Stimulated activated CD4-positive, alpha-beta T cell treated with anti-CD3 and anti-CD28 coated beads, Interleukin-1b, Interleukin-23, amount 100 ng/mL, for 1 hour (primary cell): ENCODE measurements at places on chromosomes 6 and 20.

GRCh38 chr6:36739947-36740817 is 42.6 kb downstream of the RAB44 start:
- no peak for DNase-seq

DNA sequence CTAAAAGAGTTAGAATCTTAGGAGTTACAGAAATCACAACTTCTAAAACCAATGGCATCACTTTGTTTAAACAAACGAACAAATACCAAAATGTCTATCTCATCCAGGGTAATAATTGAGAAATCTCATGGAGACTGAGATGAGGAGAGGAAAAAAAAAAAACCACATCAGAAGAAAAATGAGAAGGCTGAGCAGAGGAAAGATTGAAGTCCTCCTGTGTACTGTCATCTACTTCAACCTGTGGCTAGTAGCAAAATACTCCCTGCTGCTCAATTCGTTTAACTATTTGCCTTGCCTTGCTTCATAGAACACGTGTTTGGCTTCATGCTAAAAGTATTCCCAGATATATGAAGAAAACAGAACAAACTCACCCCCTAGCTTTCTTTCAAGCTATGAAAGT is 143.7 kb downstream of the PDE10A start:
- no peak for DNase-seq

DNA sequence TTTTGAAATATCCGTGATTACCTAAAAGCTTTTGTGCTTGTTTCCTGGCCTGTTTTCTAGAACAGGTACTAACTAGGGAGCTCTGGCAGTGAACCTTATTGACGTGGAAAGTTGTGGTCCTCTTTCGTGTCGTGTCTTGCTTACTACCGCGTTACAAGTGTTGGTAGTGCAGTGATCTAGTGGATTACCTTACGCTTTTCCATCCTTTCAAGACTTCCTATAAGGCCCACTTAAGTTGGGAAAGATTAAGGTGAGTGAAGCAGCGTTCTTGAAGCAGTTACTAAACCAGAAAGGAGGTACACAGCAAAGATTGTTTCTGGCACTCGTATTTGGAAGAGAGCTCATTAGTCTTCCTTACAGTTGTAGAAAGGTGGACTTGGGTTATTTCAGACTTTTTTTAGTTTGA is 1.9 kb downstream of the PNRC1 start:
- no peak for DNase-seq

- DNase-seq: peak; percentile 43
These were observed 636 bp downstream of the SUPT3H start for GRCh38 chr6:45377043-45377553.

DNA sequence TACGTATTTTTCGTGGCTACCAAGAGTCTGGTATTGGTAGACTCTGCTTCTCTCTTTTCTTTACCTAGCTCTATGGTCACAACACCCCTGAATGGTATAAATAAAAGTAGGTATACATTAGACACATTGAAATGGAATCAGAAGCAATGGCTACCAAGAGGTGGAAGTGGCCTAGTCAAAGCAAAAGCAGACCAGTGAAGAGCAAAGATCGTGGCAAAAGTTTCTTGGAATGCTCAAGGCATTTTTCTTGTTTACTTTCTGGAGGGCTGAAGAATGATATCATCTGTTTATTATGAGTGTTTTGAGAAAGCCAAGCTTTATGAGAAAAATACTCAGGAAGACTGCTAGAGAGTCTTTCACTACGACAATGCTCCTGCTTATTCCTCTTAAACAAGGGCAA is 28.6 kb upstream of the MOCS1 start:
- no peak for DNase-seq

- no peak for DNase-seq
These were observed 99.0 kb upstream of the SLC24A3 start for GRCh38 chr20:19113343-19113930.

GRCh38 chr20:37991908-37992307 is 41.3 kb downstream of the TTI1 start:
- DNase-seq: no peak

DNA sequence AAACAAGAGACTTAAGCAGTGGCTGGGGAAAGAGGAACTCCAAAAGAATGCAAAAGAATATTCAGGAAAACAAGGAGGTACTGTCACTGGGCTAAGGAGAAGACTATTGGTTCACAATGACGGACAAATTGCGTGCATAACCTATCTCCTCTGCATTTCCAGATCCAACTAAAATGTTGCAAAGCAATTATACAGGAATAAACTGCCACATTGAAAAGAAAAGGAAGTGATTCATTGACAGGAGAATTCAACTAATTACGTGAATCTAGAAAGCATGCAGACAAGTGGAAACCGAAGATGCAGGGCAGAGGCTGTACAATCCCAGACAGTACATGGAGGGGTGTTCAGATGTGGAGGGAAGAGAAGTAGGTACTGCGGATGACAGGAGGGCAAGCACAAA is 152.8 kb upstream of the RIPOR2 start:
- no peak for DNase-seq

DNA sequence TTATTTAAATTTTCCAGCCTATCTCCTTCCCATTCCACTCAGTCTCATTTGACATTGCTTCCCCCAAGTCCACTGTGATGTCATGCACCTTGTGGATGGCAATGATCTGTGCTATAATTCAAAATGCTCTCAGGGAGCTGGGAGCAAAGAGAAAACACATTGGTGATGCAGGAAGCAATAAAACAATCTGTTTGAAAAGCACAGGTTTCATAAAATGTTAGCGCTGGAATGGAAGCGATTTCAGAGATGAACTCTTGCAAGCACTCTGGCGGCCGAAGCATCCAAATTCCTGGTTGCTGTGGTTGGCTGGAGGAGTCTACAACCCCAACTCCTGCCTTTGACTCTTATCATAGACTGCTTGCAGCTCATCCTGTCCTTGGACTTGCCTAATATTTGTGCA is 167.0 kb downstream of the GMPR start:
- DNase-seq: no peak

DNA sequence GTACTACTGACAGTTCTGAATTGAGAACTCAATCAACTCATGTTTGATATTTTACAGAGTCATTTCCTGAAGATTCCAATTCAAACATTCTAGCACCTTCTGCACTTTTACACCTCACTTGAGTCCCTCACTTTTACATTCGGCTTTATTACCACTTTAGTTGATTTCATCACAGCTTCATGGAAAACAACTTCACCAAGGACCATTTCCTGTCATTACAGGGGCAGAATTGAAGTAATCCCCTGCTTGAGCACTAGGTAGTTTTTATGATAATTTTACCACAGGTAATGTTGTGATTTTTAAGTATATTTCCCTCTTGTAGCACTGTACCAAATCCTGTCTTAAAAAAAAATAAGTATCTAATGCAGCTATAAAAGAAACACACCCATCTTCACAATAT is 312.9 kb downstream of the BTBD9 start:
- DNase-seq: no peak

- no peak for DNase-seq
These were observed 54.5 kb upstream of the ARMC2 start for GRCh38 chr6:108793516-108794251.

- no peak for DNase-seq
These were observed 8.7 kb upstream of the RAMACL start for GRCh38 chr6:166595061-166595780.

- no peak for DNase-seq
These were observed 30.1 kb downstream of the PRPH2 start for GRCh38 chr6:42692137-42692911.

GRCh38 chr20:50182346-50182745 is 8.3 kb upstream of the CEBPB start:
- DNase-seq: no peak

- DNase-seq: no peak
These were observed 53.5 kb downstream of the BCAS4 start for GRCh38 chr20:50848341-50848808.

DNA sequence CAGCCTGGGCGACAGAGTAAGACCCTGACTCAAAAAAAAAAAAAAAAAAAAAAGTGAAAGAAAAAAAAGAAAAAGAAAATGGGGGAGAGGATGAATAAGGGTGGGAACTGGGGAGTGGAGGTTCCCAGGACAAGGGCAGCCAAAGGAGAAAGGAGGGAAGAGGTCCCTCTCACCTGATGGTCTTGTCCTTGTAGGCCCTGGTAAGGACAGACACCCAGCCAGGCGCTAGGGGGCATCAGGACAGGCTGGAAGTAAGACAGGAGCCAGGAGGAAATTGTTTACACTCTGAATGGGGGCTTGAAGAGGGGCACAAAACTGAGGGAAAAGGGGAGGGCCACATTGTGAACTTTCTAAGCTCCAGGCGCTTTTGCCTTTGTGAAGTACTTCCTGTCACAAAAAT is 2.3 kb upstream of the ALDH5A1 start:
- DNase-seq: no peak
